ENCODE measurements at places on chromosomes 11 and 22. TPM values are rescaled to one million over a fixed set of nuclear protein-coding genes. Genes with fewer than 3 reads are reported as not detected.

The CCDC34 gene
- 12.1 TPM for total RNA-seq

The TRIM48 gene
- not detected for total RNA-seq

The NLRP6 gene
- total RNA-seq, result 0.10 TPM

The CADM1 gene
- total RNA-seq, result 32.0 TPM

The LMO2 gene
- 15.2 TPM for total RNA-seq

The TUB gene
- 20.2 TPM for total RNA-seq

The TPBGL gene
- total RNA-seq, result not detected

The GRM5 gene
- 0.20 TPM for total RNA-seq

The TREH gene
- total RNA-seq, result not detected

The TYR gene
- 4.0 TPM for total RNA-seq

The OR10A3 gene
- not detected for total RNA-seq

The RIMBP3B gene
- total RNA-seq, result 0.10 TPM

The ACTN3 gene
- total RNA-seq, result 13.5 TPM

The SEPTIN3 gene
- total RNA-seq, result 1.9 TPM

The MUC5B gene
- 0.30 TPM for total RNA-seq

The ATM gene
- total RNA-seq, result 93.8 TPM

The CDC42EP1 gene
- 8.9 TPM for total RNA-seq

The BTG4 gene
- not detected for total RNA-seq

The OR2AG2 gene
- 0.10 TPM for total RNA-seq

The H19 gene
- total RNA-seq, result 7,961 TPM

The PLA2G3 gene
- total RNA-seq, result 0.49 TPM

The OR51B2 gene
- total RNA-seq, result 0.59 TPM

The ARHGAP32 gene
- total RNA-seq, result 37.7 TPM

The CHRM4 gene
- total RNA-seq, result not detected

The BARX2 gene
- total RNA-seq, result 12.3 TPM

The SERPING1 gene
- 23.5 TPM for total RNA-seq

The SLC16A8 gene
- 0.69 TPM for total RNA-seq
